Hematopoietic multipotent progenitor cell treated with erythropoietin and hydrocortisone succinate and interleukin-3 and kit ligand, for 17 days (in vitro differentiated cells): ENCODE measurements at places on chromosomes 12 and 14.
A peak's percentile ranks its signal among the peaks of the same experiment; 100 is the strongest.

GRCh38 chr14:65073605-65074201, 28.6 kb downstream of the MAX start:
- DNase-seq, result no peak

DNA sequence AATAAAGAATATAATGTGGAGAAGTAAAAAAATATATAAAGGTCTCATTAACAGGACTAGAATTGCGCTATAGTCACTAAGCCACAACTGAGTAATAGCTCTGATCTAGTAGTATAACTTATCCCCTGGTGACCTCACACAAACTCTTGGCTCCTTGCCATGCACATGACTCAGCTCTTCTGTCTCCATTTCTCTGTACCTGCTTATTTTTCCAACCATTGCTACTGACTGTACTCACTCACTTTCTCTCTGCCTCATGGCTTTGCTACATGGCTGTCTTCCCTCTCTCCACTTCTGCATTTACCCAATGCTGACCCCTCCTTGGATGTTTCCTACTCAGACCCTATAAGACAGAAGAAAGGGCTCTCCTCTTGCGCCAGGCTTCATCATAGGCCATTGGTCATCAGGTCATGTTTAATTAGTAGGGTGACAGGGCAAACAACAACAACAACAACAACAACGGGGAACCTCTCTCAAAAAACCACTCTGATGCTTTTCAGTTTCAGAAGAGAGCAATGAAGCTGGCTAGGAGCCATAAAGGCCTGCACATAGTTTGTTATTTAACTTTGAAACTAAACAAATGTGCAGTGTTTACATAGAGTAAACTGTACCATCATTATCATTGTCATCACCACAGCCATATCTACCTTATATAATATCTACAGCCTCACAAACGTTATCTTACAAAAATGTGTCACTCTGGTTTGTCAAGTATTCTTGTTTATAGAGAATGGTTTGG, 25.6 kb upstream of the KRAS start:
- peak; percentile 89 for DNase-seq

DNA sequence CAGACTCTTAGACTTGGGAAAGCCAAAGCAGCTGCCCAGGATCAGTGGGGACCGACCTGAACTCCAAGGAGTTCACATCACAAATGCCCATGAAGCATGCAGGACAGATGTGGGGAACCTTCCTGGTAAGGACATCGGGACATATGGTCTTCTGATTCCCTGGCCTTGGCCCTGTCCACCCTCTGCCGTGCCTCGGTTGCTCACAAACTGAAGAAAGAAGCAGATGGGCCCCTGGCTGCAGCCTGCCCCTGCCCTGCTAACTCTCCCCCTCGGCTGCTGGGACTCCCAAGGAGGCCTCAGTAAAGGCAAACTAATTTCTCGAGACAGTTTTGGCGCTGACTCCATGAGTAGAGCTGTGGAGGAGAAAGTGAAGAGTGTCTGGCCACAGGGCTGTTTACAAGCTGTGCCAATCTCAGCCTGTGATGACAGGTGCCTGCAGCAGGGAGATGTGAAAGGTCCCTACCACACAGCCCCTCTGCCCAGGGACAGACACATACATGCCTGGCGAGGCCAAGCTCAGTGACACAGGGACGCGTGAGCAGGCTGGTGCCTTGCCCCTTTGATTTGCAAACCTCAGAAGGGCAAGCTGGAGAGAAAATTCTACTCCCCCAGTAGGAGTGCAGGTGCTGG, 48.6 kb downstream of the ISCA2 start:
- DNase-seq, result no peak

- no peak for DNase-seq
Measured at GRCh38 chr12:98901189-98901588, 256.1 kb downstream of the APAF1 start.

DNA sequence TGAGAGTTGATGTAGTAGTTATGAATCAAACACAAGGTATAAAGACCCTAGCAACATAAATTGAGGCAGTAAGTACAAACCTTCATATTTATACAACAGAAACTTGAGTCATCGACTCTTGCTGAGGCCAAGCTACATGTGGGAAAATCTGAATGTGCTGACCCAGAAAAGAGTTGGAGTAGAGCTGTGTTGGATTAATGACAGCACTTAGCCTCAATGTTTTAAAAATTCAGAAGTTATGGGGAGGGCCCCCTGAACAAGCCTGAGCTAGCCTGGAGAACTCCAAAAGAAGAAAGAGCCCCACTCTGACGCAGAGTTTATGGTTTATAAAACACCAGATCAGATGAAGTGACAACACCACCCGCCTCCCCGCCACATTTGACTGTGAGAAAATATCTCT, 100.0 kb downstream of the DUSP6 start:
- DNase-seq, result no peak

DNA sequence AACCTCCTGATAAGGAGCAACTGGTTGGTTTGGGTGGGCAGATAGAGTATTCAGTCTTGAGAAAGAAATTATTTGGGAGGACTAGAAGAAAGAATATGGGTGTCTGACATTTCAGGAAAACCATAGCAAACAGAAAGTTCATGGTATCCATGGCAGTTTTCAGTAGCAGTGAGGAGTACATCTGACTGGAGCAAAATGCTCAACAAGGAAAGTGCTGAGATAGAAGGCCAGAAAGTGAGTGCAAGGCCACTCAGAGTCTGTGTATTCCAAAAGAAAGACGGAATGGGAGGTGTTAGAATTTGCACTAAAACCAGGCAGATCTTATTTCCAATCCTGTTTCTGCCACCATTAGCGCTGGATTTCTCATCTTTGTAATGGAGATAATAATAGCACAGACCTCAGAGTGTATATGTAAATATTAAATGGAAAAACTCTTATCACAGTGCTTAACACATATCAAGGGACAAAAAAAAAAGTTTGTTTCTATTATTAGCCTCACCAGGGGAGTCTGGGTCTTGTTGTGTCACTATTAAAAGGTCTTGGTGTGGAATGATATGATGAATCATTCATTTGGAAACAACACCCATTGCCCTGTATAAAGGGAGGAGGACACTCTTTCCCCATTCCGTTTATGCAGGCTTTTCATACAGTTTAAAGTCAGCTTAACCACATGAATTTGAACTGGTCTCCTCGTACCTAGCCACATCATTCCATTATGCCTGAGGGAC, 349.8 kb downstream of the IPO8 start:
- DNase-seq, result no peak

DNA sequence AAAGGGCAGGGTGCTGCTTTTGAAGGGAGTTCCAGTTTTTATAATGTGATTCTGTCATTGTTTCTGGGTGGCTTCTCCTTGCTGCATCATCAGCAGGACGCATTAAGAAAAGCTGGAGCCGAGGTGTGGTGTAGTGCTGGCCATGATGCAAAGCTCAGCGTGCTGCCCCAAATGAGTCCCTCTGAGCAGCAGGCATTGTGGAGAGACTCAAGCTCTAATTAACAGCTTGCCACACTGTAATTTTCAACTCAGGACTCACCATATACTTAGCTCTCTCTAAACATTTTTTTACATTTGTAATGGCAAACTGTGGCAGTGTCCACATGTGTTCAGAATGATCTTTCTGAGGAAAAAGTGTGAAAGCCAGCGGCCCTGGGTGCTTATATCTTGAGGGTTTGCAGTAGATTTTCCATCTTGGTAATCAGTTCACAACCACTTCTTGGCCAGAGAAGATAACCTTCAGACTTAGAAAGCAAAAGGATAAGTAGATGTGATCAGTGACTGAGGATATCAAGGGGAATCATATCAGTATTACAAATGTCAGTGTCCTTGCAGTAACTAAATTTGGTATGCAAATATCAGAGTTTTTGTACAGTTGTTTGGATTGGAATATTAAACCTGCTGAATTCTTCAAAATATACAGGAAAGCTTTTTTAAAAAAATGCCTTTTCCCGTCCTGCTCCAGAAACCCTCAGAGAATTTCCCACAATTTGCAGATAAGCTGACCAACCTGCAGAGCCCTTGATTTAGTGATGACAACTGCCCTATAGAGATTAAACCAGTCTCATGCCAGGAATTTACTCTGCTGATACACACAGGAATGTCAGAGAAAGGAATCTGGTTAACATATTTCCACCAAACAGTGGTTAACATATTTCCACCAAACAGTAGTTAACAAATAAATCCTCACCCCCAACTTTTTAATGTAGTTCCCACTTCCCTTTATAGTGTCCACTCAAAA, 63.6 kb downstream of the DAAM1 start:
- DNase-seq, result no peak

GRCh38 chr14:64232095-64232838, 61.9 kb downstream of the ESR2 start:
- no peak for DNase-seq

DNA sequence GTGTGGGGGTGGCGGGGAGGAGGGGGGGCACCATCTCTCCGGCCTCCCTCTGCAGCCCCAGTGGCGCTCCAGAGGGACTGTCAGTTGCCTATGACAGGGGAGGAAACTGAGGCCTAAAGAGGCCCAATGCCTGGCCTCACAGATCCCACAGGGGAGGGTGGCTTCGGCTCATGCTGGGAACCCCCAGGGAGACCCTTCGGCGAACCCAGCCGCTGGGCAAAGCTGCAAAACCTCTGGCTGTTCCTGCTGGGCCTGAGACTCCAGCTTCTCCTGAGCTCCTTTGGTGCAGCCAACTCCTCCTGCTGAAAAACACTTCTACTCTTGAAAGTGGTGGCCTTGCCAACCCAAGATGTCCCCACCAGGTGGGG, 170.1 kb upstream of the RTL1 start:
- no peak for DNase-seq

DNA sequence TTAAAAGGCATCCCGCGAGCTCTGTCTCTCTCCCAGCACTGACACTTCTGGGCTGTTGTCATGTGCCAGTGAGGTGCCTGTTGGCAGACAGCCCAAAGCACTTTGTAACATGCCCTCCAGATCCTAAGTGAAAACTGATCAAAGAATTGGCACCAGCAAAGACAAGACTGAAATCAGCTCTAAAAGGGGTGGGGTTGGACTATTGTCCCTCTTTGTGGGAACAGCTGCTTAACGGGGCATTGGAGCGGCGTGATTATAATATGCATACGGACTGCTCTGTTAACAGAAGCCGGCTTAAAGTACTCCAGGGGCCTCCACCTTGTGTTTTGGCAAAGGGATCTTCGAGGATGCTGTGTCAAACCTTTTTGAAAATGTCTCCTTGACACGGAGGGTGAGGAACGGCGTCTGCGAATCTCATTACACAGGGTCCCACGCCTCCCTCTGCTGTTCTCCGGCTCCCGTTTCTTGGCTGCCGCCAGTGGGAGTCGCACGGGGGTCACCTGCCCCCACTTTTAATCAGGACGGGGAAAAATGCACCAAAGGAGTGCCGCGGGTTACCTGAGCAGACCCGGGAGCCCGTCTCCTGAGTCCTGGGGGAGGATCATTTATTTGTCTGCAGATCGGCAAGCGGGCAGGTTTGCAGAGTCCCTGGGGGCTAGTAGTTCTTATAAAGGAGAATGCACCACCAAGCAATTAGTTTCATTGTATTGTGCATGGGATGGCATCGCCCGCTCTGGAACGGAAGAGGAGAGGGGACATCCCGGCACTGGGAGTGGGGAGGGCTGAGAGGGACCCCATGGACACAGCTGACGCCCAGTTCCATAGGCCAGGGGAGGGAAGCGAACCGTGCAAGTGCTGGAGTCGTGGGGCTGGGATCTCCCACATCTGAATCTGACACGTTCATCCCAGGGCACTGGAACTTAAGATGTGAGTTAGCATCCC, 44.3 kb downstream of the SPRING1 start:
- DNase-seq, result no peak

- DNase-seq, result no peak
Measured at GRCh38 chr12:11868027-11868426, 202.7 kb upstream of the BCL2L14 start.

DNA sequence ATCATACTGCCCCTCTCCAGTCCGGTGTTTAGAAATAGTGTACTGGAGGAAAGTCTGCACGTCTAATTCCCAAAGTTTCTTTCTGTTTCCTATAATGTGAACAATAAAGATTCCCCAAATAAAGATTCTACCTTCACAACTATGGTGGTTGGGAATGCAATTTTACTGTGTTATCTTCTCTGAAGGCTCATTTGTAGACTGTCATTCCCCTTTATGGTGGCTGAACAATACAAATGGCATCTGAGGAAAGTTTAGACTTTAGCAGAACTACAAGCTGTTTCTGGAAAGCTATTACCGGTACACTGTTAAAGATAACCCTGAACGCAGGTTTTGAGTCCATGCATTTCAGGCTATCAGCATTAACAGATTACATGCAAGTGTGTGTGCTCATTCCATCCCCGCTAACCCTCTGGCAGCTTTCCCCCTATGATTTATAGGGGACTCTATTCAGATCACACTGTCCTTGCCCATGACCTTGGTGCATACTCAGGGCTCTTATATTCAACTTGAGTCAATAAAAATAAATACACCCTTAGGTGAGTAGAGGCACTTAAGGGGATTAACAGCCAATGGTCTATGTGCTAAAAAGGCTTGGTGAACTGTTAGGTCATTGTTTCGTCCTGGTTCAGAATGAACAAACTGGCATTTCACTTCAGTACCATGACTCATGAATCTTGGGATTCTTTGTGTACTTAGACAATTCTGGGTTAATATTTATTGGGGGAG, 60.7 kb upstream of the PYGL start:
- no peak for DNase-seq

- DNase-seq, result no peak
Measured at GRCh38 chr12:4701395-4702190, 18.6 kb upstream of the GALNT8 start.

- no peak for DNase-seq
Measured at GRCh38 chr12:102549691-102550090, 69.3 kb upstream of the IGF1 start.

DNA sequence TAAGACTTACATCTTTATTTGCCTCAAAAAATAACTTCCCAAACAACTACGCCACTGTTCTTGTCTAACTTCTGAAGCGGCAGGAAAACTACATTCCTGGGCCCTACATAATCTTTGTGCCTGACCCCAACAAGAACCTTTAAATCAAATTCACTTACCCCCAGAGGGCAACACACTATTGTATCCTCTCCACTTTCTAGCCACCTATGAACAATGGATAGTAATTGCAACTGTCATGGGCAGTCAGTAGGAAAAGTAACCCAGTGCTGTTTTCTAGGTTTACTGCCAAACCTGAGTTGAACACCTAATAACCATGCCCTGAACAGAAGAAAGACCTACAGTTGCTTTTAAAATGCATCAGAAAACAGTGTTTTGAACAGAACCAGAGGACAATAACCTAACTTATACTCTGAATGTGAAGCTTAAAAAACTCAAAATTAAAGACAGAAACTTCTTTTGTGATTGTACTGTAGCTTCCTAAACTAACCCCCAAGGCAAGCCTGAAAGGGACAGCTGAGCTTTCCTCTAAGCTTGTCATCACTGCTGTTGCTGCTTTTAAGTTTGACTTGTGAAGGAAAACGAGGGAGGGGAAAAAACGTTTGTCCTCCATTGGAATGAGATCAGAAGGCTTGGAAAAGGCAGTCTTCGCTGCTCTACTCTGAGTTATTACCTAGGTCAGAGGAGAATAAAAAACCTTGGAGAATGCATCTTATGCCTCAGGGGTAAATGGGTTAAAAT, 195.7 kb downstream of the SOX5 start:
- no peak for DNase-seq

- DNase-seq, result no peak
Measured at GRCh38 chr12:71431991-71432390, 7.6 kb upstream of the LGR5 start.

- DNase-seq, result no peak
Measured at GRCh38 chr12:26680727-26681455, 152.1 kb downstream of the ITPR2 start.
